ENCODE measurements at places on chromosomes 7 and 10. TPM values are rescaled to one million over a fixed set of nuclear protein-coding genes. Genes with fewer than 3 reads are reported as not detected.
A peak's percentile ranks its signal among the peaks of the same experiment; 100 is the strongest.

GRCh38 chr10:79148452-79149344, 79.9 kb downstream of the ZMIZ1 start:
- peaks cover 73% of the 10 kb centered on the region for H3K4me1 ChIP-seq
- H3K4me3 ChIP-seq: no peak overlapping the region
- peak; percentile 71 for DNase-seq
- H3K36me3 ChIP-seq: no peaks in the 10 kb centered on the region

GRCh38 chr10:14074062-14074884, 256.5 kb downstream of the FRMD4A start:
- H3K27ac ChIP-seq: no peak overlapping the region
- no peaks in the 10 kb centered on the region for H3K27me3 ChIP-seq
- DNase-seq: peak; percentile 78
- no peak overlapping the region for H3K4me3 ChIP-seq
- no peaks in the 10 kb centered on the region for H3K4me1 ChIP-seq

- no peaks in the 10 kb centered on the region for H3K4me1 ChIP-seq
- DNase-seq: no peak
- H3K4me3 ChIP-seq: no peak overlapping the region
Measured at GRCh38 chr10:13617116-13617515, 30.4 kb downstream of the PRPF18 start.

GRCh38 chr10:51204066-51204465, 129.8 kb downstream of the PRKG1 start:
- H3K27me3 ChIP-seq: no peaks in the 10 kb centered on the region
- H3K4me3 ChIP-seq: no peak overlapping the region
- H3K27ac ChIP-seq: no peak overlapping the region

DNA sequence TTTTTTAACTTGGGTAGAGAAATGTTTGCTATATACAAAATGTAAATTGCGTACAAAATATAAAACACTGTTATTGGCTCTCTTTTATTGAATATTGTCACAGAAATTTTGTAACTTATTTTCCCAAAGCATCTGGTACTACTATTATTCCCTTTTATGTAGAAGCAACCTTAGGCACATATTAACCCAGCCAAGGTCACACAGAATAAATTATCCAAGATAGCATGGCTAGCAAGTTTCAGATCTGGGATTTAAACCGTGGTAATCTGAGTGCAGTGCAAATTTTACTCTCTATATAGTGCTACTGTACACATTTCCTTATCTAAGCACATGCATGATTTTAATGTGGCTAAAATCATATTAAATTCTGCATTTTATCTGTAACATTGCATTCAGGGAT, 1190.5 kb upstream of the LRRTM3 start:
- no peak overlapping the region for H3K4me3 ChIP-seq
- H3K4me1 ChIP-seq: no peaks in the 10 kb centered on the region
- H3K36me3 ChIP-seq: no peaks in the 10 kb centered on the region
- no peak for DNase-seq
- H3K27me3 ChIP-seq: no peaks in the 10 kb centered on the region

DNA sequence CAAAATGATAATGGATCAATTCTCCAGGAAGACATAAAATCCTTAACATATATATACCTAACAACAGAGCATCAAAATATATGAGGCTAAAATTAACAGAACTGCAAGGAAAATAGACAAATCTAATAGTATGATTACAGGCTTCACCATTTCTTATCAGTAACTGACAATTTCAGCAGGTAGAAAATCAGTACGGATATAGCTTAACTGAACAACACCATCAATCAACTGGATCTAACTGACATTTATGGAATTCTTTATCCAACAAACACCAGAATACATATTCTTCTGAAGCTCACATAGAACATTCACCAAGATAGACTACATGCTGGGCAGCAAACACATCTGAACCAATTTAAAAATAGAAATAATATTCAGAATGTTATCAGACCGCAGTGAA, 121.1 kb upstream of the CDC14C start:
- DNase-seq: no peak
- no peak overlapping the region for H3K4me3 ChIP-seq
- H3K36me3 ChIP-seq: no peaks in the 10 kb centered on the region
- H3K27ac ChIP-seq: no peak overlapping the region
- H3K27me3 ChIP-seq: no peaks in the 10 kb centered on the region

DNA sequence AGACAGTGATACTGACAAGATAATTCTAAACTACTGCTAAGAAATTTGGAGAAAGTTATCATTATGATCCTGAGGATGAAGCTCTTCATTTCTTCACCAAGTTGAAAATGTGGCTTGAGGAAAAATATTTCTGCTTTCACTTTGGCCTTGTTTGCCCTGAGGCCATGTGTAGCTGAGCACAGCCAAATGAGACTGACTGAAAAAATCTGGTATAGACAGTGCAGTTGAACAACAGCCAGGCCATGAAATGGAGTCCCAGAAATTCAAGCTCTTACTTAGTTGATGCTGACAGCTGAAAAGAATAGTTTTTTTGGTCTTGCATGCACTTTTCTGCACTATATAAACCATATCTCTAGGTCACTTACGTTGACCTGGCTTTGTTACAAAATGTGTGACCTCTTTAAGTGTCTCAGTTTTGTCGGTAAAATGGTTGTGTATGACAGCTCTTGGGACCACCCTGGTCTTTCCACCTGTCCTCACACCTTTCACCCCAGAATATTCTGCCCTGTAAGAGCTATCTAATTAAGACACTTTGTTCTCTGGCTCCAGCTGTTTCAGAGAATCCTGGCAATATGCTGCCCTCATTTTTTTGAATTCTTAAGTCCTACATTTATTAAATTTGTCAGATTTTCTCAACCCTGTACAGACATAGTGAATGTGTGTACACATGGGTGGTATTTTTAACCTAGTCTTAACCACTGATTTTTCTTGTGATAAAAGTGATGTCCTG, 91.3 kb downstream of the CD36 start:
- H3K27ac ChIP-seq: no peak overlapping the region

GRCh38 chr10:4129866-4130477, 345.0 kb upstream of the KLF6 start:
- no peaks in the 10 kb centered on the region for H3K36me3 ChIP-seq
- no peaks in the 10 kb centered on the region for H3K27me3 ChIP-seq
- no peak overlapping the region for H3K27ac ChIP-seq
- DNase-seq: no peak
- no peaks in the 10 kb centered on the region for H3K4me1 ChIP-seq

- no peaks in the 10 kb centered on the region for H3K27me3 ChIP-seq
- no peaks in the 10 kb centered on the region for H3K36me3 ChIP-seq
- H3K4me1 ChIP-seq: no peaks in the 10 kb centered on the region
Measured at GRCh38 chr10:113326160-113327111, 226.4 kb upstream of the HABP2 start.

DNA sequence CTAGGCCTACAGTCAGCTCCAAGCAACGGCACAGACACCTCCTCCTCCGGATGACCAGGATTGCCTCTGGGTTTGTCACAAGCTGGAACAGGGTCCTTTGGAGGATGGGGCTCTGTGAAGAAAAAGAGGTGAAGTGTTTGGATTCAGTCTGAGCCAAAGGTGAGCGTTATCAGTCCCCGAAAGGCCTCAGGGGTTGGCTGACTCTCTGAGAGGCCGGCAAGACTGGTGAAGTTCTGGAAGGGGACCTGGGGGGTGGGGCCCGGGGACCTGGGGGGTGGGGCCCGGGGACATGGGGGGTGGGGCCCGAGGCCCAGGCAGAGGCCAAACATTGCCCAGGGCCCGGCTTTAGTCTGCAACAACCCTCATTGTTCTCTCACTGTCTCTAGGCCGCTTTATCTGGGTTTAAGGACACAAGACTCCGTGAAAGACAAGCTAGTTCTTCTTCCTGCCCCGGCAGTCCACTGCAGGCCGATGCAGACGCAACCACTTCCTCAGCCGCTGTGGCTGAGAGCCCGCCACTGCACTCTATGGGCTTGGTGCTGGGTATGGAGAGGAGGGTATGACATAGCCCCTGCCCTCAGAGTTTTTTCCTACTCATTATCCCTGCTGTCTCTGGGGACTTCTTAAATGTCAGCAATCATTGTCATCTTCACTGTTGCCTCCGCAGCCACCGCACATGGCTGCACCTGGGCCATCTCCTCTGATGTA, 27.4 kb upstream of the PSAP start:
- H3K27ac ChIP-seq: no peak overlapping the region
- no peaks in the 10 kb centered on the region for H3K36me3 ChIP-seq
- H3K4me3 ChIP-seq: no peak overlapping the region
- no peaks in the 10 kb centered on the region for H3K27me3 ChIP-seq

DNA sequence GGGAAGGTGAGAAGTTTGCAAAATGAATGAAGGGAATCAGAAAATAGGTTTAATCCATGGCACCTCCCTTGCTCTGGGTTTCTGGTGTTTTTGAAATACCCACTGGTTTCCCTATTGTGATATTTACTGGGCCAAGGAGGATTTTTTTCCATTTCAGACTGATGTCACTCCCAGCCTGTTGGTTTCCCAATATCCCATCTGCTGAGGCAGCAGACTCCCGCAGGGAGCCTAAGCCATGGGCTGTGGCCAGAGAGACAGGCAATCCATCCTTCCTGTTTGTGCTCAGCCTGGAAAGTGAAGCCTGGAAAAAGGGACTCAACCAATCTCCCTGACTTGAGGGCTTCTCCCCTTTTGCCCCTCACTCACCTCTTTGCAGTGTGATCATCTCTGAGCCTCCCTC, 22.8 kb downstream of the FAM107B start:
- H3K36me3 ChIP-seq: no peaks in the 10 kb centered on the region
- H3K4me3 ChIP-seq: no peak overlapping the region

DNA sequence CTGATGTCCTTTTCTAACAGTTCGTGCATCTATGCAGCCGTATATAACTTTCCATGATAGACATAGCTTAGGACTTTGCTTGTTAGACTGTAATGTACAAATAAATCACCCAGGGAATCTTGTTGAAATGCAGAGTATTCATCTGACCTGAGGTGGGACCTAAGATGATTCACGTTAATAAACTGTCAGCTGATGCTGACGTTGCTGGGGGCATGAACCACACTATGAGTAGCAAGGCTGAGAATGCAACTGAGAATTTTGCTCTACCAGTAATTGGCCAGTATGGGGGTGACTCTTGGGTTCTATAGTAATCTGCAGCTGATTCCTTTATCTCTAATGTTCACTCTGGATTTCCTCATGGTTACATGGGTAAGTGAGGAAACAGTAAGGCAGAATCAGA, 130.1 kb upstream of the MALRD1 start:
- H3K27me3 ChIP-seq: no peaks in the 10 kb centered on the region
- no peak overlapping the region for H3K27ac ChIP-seq
- H3K4me3 ChIP-seq: no peak overlapping the region
- no peaks in the 10 kb centered on the region for H3K4me1 ChIP-seq
- no peak for DNase-seq
- H3K36me3 ChIP-seq: no peaks in the 10 kb centered on the region

DNA sequence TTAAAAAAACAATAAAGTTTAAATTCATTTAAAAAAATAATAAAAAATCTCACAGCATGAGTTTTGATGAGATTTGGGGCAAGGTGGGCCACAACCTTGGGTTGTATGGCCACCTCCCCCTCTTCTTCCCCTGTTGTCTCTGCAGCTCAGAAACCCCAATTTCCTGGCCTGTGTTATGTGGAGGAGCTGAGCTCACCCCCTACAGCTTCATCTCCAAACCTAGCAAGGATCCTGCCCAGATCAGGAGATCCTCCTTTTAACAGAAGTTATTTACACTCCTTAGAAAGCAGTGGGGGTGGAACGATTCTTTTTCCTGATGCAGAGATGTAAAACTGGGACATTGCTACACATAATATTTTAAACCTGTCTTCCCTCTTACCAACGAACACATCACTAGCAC, 6.9 kb upstream of the SH2D4B start:
- no peak for DNase-seq
- no peak overlapping the region for H3K27ac ChIP-seq
- no peak overlapping the region for H3K4me3 ChIP-seq
- H3K27me3 ChIP-seq: no peaks in the 10 kb centered on the region

DNA sequence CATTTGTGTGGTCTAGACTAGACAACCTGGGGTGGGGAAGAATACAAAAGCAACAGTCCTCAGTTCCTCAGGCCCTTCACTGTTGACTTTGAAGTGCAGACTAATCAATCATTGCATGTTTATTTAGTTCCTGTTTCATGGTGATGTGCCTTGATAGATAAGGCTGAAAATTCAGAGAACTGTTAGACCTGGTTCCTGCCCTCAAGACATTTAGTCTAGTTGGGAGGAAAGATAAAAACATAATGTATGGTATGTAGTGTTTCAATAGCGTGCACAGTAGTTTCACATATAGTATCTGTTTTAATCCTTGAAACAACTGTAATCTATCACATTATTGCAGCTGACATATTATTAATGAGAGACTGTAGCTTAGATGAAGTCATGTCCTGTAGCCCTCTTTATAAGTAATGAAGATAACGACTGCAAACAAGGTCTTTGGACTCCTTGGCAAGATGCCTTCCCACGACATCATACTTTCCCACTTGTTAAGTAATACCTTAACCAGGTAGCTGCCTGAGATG, 124.0 kb downstream of the CELF2 start:
- no peaks in the 10 kb centered on the region for H3K36me3 ChIP-seq
- DNase-seq: no peak
- H3K4me1 ChIP-seq: no peaks in the 10 kb centered on the region

GRCh38 chr10:36888925-36889573, 236.3 kb upstream of the ANKRD30A start:
- no peaks in the 10 kb centered on the region for H3K27me3 ChIP-seq
- H3K36me3 ChIP-seq: no peaks in the 10 kb centered on the region
- no peaks in the 10 kb centered on the region for H3K4me1 ChIP-seq
- H3K27ac ChIP-seq: no peak overlapping the region
- no peak for DNase-seq

DNA sequence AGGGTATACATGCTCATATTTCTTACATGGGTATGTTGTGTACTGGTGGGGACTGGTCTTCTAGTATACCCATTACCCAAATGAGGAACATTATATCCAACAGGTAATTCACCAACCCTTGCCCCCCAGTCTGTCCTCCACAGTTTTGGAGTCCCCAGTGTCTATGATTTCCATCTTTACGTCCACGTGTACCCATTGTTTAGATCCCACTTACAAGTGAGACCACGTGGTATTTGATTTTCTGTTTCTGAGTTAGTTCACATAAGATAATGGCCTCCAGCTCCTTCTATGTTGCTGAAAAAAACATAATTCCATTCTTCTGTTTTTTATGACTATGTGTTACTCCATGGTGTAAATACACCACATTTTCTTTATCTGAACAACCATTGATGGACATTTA, 49.3 kb upstream of the CYP2C9 start:
- DNase-seq: no peak
- H3K27ac ChIP-seq: no peak overlapping the region
- no peak overlapping the region for H3K4me3 ChIP-seq
- H3K27me3 ChIP-seq: no peaks in the 10 kb centered on the region

GRCh38 chr7:64639267-64640001, 26.5 kb upstream of the ZNF107 start:
- no peak overlapping the region for H3K27ac ChIP-seq
- no peak overlapping the region for H3K4me3 ChIP-seq
- no peaks in the 10 kb centered on the region for H3K36me3 ChIP-seq

GRCh38 chr10:112973046-112973445, 23.0 kb downstream of the TCF7L2 start:
- H3K27ac ChIP-seq: no peak overlapping the region
- no peaks in the 10 kb centered on the region for H3K36me3 ChIP-seq
- H3K4me1 ChIP-seq: no peaks in the 10 kb centered on the region
- H3K27me3 ChIP-seq: no peaks in the 10 kb centered on the region
- no peak overlapping the region for H3K4me3 ChIP-seq
- no peak for DNase-seq

Gene AKR1D1
- not detected for total RNA-seq

Gene PPP1R17
- not detected for total RNA-seq

Gene PIK3CG
- total RNA-seq: 11.8 TPM

Gene NAT16
- not detected for total RNA-seq

Gene PRF1
- total RNA-seq: 0.51 TPM
